ENCODE measurements at places on chromosomes 5 and 9.

DNA sequence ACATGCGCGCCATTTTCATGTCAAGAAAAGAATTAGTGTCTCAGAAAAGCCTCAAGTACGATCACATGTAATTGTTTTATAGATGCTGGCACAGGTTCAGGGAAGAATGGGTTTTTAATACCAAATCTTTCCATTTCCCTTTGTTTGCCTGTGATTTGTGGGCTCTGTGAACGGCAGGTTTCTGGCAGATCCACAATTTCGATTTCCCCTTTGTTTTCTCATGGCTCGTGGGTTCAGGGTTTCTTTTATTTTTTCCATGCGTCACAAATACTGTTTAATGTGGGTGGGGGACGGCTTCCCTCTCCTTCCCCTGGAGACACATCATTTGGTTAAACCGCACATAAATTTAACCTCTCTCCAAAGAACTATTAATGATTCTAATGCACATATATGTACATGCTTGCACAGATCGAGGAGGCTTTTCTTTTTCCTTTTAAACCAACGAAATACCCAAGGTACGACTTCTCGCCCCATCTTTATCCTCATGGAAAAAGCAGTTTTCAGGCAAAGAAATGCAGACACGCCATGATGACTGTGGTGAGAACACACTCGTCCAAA, 195.9 kb downstream of the SLIT3 start:
- DNase-seq: no peak

DNA sequence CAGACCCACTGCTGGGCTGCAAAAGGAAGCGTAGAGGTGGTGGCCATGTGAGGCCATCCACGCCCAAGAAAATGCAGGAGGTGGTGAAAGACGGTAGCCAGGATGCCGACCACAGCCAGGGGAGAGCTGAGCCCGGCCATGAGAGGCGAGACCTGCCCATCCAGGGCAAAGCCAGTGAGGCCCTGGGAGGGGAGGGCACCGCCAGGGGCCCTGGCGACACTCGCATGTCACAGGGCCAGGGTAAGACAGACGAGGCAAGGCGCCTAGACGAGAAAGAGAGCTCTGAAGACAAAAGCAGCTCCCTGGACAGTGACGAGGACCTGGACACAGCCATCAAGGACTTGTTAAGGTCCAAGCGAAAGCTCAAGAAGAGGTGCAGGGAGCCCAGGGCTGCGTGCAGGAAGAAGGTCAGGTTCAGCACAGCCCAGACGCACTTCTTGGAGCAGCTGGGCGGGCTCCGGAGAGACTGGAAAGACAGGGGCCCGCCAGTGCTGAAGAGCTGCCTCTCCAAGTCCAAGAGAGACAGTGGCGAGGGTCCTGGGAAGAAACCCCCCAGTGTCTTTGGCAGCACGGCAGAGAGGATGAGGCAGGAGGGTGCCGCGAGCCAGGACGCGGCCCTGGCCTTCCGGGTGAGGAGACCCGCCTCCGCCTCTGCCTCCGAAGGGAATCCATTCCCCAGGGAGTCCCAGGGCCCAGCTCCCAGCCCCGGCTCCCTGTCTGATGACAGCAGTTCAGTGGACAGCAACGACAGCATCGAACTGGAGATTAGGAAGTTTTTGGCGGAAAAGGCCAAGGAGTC, 6.9 kb downstream of the PPP1R26 start:
- DNase-seq: no peak

DNA sequence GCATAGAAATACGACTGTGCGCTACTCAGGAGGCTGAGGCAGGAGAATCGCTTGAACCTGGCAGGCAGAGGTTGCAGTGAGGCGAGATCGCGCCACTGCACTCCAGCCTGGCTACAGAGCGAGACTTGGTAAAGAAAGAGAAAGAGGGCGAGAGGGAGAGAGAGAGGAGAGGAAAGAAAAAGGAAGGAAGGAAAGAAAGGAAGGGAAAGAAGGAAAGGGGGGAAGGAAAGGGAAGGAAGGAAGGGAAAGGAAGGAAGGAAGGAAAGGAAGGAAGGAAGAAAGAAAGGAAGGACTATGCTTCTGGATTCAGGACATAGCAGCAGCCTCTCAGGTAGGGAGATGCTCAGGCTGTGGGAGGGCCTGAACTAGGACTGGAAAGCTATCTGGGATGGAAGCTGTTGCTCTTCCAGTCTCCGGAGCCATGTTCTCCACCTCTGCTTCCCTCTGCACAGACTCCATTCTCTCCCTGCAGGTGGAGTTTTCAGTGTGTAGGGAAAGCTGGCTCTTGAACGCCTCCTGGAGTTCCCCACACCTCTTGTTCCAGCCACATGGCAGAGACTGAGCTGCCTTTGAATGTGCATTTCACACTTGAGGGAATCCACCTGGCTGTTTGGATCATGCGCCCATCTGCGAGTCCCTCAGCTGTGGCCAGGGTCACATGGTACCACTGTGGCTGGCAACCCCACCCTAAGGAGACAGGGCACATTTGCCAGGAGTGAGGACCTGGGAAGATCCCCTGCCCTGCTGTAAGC, 9.1 kb downstream of the SWI5 start:
- DNase-seq: no peak

DNA sequence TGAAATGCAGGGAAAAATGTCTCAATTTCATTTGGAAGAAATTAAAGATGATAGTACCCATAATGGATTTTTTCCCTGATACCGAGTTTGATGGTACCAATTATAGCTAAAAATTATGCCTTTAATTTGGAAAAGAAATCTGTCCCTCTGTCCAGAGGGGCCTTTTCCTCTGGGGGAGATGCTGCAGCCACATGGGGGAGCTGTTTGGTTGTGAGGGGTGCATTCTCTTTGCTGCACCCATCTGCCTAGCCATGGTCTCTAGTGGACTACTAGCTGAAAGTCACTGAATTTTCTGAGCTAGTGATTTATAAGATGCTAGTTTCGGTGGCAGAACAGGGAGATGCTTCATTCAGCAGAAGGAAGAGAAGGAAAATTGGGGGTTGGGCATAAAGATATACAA, 9.6 kb downstream of the SEC61B start:
- no peak for DNase-seq

- no peak for DNase-seq
These were observed 6.4 kb upstream of the FPGS start for GRCh38 chr9:127796225-127796813.

DNA sequence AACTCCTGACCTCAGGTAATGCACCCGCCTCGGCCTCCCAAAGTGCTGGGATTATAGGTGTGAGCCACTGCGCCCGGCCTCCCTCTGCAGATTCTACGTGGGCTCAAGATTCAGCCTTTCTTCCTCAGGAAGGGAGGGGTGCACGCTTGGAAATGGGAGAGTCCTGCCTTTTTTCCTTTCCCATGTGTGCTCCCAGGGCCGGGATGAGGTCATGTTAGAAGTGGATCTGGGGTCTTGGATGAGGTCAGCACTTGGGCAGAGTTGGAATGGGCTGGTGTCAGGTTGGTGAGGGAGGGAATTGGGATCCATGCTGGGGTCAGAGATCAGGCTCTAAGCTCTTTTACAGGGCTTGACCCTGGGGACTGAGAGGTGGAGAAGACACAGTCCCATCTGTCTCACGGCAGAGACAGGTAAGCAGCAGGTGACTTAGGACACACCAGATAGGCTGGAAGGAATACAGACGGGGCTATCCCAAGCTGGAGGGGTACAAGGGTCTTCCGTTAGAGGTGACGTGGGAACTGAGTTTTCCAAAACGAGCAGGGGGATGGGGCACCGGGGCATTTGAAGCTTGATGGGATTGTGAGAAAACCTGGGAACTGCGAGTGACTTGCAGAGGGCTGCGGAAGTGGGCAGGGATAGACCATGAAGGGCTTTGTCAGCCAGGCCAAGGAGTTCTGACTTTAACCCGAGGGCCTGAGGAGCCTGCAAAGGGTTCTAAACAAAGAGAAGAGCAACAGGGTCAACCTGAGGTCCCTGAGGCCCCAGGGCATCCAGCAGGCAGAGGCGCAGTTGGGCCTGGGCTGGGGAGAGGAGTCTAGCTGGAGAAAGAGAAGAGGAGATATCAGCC, 1.8 kb upstream of the AQP7 start:
- DNase-seq: no peak

DNA sequence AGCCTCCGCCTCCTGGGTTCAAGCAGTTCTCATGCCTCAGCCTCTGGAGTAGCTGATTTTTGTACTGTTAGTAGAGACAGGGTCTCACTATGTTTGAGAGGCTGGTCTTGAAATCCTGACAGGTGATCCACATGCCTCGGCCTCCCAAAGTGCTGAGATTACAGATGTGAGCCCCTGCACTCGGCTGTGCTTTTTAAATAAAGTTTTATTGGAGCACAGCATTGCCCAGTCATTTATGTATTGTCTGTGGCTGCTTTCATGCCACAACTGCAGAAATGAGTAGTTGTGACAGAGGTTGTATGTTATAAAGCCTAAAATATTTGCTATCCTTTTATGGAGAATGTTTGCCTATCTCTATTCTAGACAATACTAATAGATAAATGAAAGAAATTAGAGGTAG, 169.2 kb downstream of the AOPEP start:
- DNase-seq: no peak

DNA sequence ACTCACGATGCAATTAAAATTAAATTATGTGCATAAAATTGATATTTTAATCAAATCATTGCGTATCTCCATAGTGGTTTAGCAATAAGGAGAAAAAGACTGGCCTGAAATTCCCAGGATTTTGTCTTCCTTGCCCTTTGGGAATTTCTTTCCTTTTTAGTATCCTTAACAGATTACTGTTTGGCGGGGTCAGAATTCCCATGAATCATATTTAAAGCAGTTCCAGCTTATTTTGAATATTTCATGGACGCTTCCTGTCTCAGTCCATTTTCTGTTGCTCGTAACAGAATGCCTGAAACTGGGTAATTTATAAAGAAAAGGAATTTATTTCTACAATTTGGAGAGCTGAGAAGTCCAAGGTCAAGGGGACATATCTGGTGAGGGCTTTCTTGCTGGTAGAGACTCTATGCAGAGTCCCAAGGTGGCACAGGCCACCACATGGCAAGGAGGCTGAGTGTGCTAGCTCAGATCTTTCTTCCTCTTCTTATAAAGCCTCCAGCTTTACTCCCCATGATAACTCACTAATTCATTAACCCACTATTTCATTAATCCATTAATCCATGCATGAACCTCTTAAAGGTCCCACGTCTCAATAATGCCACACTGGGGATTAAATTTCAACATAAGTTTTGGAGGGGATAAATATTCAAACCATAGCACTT, 37.8 kb downstream of the CDH6 start:
- DNase-seq: no peak

- DNase-seq: no peak
These were observed 213.4 kb downstream of the GAS1 start for GRCh38 chr9:86733929-86734328.

DNA sequence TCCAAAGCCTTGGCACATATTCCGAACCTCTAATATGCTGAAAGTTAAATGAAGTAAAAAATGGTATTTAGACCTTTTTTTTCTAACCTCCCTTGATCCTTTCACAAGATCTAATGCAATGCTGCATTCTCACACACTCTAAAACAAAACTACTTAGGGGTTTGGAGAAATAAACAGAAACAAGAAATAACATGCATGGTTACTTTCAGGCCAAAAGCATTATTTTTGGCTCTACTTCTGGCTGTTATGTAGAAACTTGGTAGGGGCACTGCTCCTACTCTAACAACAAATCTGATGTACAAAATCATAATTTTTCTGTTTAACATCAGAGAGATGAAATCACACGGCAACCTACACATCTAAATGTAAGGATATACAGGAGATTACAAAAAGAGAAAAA, 51.2 kb downstream of the CHD1 start:
- DNase-seq: no peak

- no peak for DNase-seq
These were observed at the start of gene SMIM33 for GRCh38 chr5:139470821-139471300. TSS of gene SMIM33 (plus strand) at chr5:139471004. CDS start at chr5:139471122, 118 bp downstream.

DNA sequence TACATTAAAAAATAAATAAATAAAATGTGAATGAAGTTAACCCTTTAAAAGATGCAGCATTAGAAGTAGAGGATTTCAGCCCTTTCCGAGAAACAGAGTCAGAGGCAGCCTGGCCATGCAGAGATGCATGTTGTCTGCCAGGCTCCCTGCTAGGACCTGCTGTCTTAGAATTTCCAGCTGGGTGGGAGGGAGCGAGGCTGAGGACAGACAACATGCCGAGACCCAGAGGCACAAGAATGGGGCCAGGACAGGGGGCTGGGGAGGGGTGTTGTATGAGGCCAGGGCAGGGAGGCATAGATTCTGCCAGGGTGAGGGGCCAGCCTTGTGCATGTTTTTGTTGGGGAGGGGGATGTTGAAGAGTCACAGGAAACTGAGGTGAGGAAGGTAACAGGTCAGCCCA, 68.6 kb upstream of the NEURL1B start:
- no peak for DNase-seq

DNA sequence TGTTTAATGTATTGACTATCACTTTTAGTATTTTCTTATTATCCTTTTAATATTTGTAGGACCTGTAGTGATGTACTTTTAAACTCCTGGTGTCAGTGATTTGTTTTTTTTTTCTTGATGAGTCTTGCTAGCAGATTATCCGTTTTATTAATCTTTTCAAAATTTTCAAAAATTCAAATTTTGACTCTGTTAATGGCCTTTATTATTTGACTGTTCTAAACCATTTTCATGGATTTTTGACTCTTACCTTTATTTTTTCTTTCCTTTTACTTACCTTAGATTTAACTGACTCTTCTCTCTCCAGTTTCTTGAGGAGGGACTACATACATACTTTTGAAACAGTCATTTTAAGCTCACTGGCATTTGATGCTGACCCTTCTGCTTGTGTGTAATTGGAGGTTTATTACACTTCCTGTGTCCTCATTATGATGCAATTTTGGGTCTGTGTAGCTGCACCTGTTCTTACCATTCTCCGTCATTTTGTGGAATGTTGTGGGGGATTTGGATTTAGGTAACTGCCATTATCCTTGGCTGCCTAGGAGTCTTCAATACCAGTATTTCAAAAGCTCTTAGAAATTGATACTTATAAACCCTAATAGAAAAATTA, 32.0 kb upstream of the EXOC3 start:
- DNase-seq: no peak

- DNase-seq: no peak
These were observed 515 bp upstream of the F2R start for GRCh38 chr5:76715486-76715735.

- DNase-seq: no peak
These were observed 350.5 kb upstream of the DAB2 start for GRCh38 chr5:39775086-39775796.

GRCh38 chr5:132029609-132030330, 18.3 kb upstream of the ACSL6 start:
- no peak for DNase-seq

- no peak for DNase-seq
These were observed 72.8 kb upstream of the ASTN2 start for GRCh38 chr9:117487555-117488175.
